ENCODE measurements at places on chromosomes 6 and 20. TPM values are rescaled to one million over a fixed set of nuclear protein-coding genes. Genes with fewer than 3 reads are reported as not detected.
A peak's percentile ranks its signal among the peaks of the same experiment; 100 is the strongest.

DNA sequence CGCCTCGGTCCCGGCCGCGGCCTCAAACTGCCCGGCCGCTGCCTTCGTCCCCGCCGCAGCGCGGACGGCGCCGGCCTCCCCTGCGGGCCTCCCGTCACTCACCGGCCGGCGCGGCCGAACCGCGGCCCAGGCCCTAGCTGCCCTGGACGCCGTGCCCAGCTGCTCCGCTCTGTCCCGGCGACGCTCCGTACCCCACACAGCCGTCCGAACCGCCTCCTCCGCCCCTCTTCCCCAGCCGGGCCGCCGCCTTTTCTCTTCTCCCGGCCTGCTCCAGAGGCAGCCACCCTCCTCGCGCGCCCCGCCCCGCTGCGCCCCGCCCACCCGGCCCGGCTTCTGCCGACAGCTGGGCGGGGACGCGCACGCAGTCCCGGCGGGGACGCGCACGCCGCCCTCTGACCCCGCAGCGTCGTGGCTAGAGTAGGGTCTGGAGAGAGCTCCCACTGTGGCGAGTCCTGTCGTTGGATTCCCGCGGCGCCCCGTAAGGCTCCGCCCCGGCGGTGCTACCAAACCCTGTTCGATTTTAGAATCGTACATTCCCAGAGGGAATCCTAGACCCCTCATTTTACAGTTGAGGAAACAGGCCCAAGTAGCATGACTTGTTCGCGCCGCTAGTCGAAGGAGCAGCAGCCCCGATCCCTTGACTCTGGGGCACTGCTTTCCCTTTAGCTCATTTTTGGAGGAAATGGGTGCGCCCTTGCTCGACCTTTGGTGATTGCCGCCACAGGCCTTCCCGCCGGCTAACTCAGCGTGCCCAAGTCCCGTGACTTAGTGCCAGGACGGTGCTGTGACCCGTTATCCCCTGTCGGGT is at the start of gene FBXO30:
TSS of gene FBXO30 (minus strand) at position 295 of the 808 bp plus-strand sequence. CDS start 8,390 bp downstream, outside the sequence.
- peak; percentile 97 for DNase-seq

TUBB1 gene
- total RNA-seq = not detected

DNA sequence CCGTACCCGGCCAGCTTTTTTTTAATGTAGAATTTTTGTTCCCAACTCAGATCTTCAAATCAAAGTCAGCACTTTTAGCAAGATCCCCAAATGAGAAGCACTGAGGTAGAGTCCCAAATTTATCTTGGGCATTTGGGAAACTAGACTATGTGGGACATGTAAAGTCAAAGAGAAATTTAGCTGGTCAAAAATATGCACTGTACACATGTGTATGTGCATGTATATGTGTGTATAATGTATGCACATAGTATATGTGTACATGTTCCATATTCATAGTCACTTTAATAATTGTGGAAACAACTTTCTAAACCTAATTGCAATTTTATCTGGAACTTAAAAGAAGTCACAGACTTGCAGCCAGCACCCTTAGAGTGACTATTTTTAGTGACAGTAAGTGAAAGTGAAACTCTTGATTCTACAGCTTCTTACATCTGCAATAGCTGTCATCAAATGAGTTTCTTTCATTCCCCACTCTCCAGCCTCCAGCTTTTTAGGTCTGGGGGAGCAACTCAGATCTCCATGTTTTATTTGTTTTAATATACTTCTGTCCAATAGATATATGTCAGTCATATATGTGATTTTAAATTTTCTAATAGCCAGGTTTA is 53.6 kb downstream of the CDC40 start:
- no peak for DNase-seq

DNA sequence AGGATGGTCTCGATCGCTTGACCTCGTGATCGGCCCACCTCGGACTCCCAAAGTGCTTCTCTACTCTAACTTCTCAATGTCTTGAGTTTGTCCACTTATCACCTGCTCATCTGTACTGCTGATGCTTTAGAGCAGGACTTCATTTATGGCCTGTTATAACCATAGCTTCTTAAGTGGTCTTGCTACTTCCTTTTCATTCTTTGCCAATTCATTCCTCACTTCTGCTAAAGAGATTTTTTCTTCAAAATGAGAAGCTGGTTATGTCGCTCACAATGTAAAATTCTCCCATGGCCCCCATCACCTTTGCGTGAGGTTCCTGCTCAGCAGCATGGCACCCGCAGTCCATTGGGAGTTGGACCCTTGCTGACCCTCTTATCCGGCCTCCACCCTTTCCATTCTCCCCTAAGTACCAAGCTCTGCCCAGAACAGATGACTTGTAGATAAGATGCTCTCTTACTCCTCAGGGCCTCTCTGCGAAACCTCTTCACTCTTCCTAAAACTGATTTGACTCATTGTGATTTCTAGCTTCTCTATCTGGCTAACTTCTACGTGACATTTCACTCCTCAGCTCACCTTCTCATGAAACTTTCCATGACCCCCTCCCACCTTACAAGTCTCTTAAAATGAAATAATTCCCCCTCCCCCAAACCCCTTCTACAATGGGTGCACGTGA is 13.9 kb upstream of the CD164 start:
- no peak for DNase-seq

GRCh38 chr6:125857846-125858245 is 67.1 kb downstream of the NCOA7 start:
- DNase-seq = no peak

DNA sequence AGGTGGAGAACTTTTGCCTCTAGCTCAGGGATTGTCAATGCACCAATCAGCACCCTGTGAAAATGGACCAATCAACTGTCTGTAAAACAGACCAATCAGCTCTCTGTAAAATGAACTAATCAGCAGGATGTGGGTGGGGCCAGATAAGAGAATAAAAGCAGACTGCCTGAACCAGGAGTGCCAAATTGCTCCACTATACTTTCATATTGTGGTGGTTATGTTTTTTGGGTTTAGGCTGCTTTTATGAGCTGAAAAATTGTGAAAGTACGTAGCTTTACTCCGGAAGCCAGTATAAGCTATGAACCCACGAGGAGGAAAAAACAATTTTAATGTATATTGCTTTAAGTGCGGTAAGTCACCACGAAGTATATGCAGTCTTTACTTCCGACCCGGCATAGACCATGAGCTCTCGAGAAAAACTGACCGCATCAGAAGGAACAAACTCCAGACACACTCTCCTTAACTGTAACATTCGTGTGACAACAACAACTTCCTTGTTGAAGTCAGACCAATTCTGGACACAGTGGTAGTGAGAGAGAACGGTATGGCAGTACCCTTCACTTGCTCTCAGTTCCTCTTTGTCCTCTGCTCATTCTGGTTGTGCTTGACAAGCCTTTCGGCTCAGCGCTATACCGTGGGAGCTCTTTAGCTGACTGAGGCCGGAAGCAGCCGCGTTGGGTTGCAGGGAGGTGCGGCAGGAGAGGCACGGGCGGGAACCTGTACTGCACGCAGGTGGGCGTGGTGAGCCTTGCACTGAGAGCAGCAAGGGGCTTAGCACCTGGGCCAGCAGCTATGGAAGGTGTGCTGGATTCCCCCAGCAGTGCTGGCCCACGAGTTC is 81.9 kb upstream of the E2F3 start:
- DNase-seq = no peak

GRCh38 chr20:50821257-50821921 is 26.5 kb downstream of the BCAS4 start:
- DNase-seq = no peak

SAMD5 gene
- 2.7 TPM for total RNA-seq

GGTLC1 gene
- not detected for total RNA-seq

GRCh38 chr6:127950566-127951145 is 49.8 kb upstream of the THEMIS start:
- DNase-seq = no peak

HSPA1L gene
- total RNA-seq = 0.80 TPM

CALHM5 gene
- 3.2 TPM for total RNA-seq

DNA sequence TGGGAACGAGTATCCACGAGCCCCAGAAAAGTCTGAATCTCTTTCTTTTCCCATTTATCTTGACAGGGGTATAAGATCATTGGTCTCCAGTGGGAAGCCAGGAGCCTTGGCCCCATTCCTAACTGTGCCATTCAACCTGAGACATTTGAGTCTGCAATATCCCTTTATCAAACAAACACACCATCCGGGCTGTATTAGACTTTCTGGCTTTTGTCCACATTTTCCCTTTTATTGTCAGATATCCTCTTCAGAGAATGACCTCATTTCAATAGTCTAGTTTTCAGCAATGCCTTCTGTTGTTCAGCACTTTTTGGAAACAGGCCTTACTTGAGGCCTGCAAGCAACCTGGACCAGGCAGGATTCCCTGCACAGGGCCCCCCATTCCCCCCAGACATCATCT is 15.7 kb downstream of the BPIFA1 start:
- no peak for DNase-seq

DNA sequence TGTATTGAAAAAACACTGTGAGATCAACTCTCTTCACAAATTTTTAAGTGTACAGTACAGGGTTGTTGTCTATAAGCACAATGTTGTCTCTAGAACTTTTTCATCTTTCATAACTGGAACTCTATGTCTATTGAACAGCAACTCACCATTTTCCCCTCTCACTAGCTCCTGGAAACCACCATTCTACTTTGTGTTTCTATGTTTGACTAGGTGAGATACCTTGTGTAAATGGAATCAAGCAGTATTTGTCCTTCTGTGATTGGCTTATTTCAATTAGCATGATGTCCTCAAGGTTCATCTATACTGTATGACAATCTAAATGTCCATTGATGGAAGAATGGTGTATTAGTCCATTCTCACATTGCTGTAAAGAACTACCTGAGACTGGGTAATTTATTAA is 210.1 kb upstream of the FUT9 start:
- DNase-seq = no peak

LEMD2 gene
- total RNA-seq = 71.0 TPM
